ENCODE measurements at places on chromosomes 12 and 14. TPM values are rescaled to one million over a fixed set of nuclear protein-coding genes. Genes with fewer than 3 reads are reported as not detected.

GRCh38 chr14:94827711-94828447 is 58.0 kb upstream of the GSC start:
- no peak for DNase-seq

DNA sequence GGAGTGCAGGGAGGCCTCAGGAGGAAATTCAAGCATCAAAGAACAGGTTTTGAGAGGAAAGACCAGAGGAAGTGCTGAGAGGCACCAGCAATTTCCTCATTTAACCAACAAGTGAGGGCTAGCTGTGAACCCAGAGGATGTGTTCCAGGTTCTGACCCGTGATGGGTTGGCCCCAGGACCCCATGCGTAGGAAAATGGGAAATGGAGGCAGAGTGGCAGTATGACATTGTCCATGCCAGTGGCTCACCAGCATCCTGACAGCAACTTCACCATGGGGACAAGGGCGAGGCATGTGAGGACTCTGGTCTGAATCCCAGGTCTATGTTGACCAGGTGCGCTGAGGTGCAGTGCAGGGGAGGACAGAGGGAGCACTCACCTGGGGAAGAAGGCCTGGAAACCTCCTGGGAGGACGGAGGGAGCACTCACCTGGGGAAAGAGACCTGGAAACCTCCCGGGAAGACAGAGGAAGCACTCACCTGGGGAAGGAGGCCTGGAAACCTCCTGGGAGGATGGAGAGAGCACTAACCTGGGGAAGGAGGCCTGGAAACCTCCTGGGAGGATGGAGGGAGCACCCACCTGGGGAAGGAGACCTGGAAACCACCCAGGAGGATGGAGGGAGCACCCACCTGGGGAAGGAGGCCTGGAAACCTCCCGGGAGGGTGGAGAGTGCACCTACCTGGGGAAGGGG is 6.7 kb upstream of the CACNA2D4 start:
- DNase-seq: no peak

DNA sequence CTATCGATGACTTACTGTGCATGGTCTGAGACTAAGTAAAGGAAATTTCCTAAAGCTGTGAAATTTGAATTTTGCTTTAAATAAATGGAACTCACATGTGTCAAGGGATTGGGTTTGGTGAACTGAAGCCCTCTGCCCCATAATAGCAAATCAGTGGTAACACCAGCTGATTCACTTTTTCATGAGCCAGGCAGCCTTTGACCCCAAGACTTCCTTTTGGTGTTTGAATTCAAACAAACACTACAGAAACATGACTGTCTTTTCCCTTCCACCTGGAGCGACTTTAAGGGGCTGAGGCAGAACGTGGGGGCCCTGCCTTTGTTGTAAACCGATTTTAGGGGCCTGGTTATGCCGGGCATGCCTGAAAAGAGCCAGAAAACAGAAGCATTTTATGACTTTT is 28.8 kb downstream of the KCTD10 start:
- DNase-seq: peak; percentile 8

DNA sequence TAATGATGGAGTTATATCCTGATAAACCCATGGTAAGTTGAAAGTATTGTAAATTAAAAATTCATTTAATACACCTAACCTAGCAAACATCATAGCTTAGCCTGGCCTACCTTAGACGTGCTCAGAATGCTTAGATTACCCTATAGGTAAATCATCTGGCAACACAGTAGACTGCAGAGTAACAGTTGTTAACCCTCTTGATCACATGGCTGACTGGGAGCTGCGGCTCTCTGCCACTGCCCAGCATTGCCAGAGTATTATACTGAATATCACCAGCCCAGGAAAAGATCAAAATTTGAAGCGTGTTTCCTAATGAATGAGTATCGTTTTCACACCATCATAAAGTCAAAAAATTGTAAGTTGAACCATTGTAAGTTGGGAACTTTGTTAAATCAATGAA is 17.8 kb upstream of the TMPRSS12 start:
- DNase-seq: no peak

DNA sequence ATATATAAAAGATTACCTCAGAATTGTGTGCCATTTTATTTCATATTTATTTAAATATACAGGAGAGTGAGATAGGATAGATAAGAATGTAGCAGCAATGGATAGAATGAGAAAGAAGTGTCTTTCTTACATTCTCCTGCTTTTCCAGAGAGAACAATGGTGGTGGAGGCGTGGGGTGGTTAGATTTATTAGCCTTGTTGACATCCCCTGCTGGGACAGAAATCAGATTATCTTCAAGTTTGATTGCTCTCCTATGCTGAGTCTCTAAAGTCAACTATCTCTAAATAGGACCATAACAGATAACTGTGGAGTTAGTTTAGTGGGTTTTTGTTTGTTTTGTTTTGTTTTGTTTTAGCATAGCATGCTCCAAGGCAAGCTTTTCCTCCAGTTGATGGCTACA is 397.6 kb downstream of the LRFN5 start:
- no peak for DNase-seq

DNA sequence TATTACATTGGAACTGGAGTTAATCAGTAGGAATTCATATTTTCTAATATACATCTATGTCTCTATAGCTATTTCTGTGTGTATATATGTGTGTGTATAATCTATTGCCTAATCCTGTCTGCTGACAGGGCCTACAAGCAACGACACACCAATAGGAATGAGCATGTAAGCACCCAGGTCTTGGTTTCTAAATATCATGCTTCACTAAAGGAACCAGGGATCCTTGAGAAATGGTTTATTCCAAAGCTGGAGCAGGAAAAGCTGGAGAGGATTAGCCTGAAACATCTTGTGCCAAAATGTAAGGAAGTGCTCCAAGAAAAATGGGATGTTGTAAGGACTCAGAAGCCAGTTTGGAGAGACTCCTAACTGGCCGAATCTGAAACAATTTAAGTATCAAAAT is 29.3 kb upstream of the LGALS3 start:
- no peak for DNase-seq

GRCh38 chr12:93729934-93730333 is 52.8 kb downstream of the CRADD start:
- no peak for DNase-seq

The KRT74 gene
- total RNA-seq: not detected

All from posterior vena cava (tissue), 2 donors.